Esophagus (tissue), 2 donors: ENCODE measurements at places on chromosomes 1 and 21. TPM values are rescaled to one million over a fixed set of nuclear protein-coding genes. Genes with fewer than 3 reads are reported as not detected.

The ISG20L2 gene
- 16.5 TPM for polyA plus RNA-seq

The ODF2L gene
- 47.9 TPM for polyA plus RNA-seq

The TMPRSS3 gene
- 0.06 TPM for polyA plus RNA-seq

The LENEP gene
- polyA plus RNA-seq, result not detected

The RXRG gene
- 0.08 TPM for polyA plus RNA-seq

The AMIGO1 gene
- 0.71 TPM for polyA plus RNA-seq

The IFI44L gene
- polyA plus RNA-seq, result 0.59 TPM

The CCDC30 gene
- 0.88 TPM for polyA plus RNA-seq

The NBPF4 gene
- 0.02 TPM for polyA plus RNA-seq

The FMO2 gene
- polyA plus RNA-seq, result 50.5 TPM

The LAMC2 gene
- polyA plus RNA-seq, result 4.2 TPM

The DPM3 gene
- 248 TPM for polyA plus RNA-seq

The NUP210L gene
- 0.02 TPM for polyA plus RNA-seq

The BRWD1 gene
- 8.3 TPM for polyA plus RNA-seq

The HSD3B2 gene
- not detected for polyA plus RNA-seq

The SPRR2E gene
- 1,684 TPM for polyA plus RNA-seq

The PGLYRP3 gene
- 21.5 TPM for polyA plus RNA-seq

The BARHL2 gene
- not detected for polyA plus RNA-seq

The HPDL gene
- 2.7 TPM for polyA plus RNA-seq

The LCE6A gene
- polyA plus RNA-seq, result not detected

The CFHR3 gene
- polyA plus RNA-seq, result 0.02 TPM

The CDK11B gene
- 20.6 TPM for polyA plus RNA-seq

The TNNT2 gene
- polyA plus RNA-seq, result 7.1 TPM

The IGSF21 gene
- polyA plus RNA-seq, result 0.06 TPM

The VANGL2 gene
- polyA plus RNA-seq, result 4.5 TPM

The ZSWIM5 gene
- 0.71 TPM for polyA plus RNA-seq

The SPTA1 gene
- polyA plus RNA-seq, result not detected

The F13B gene
- polyA plus RNA-seq, result not detected
